ENCODE measurements at places on chromosomes 2 and 18.

DNA sequence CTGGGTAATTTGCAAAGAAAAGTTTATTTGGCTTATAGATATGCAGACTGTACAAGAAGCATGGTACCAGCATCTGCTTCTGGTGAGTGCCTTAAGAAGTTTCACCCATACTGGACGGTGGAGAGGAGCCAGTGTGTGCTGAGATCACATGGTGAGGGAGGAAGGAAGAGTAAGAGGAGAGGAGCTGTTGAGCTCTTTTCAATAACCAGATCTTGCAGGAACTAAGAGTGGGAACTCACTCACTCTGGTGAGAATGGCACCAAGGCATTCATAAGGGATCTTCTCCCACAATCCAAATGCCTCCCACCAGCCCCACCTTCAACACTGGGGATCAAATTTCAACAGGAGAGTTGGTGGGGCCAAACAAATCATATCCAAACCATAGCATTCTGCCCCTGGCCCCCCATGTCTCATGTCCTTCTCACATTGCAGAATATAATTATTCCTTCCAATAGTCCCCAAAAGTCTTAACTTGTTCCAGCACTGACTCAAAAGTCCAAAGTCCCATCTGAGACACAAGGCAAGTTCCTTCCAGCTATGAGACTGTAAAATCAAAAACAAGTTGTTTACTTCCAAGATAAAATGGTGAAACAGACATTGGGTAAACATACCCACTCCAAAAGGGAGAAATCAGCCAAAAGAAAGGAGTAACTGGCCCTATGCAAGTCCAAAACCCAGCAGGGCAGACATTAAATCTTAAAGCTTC lies 11.7 kb upstream of the TMEM37 start:
- no peak for DNase-seq

DNA sequence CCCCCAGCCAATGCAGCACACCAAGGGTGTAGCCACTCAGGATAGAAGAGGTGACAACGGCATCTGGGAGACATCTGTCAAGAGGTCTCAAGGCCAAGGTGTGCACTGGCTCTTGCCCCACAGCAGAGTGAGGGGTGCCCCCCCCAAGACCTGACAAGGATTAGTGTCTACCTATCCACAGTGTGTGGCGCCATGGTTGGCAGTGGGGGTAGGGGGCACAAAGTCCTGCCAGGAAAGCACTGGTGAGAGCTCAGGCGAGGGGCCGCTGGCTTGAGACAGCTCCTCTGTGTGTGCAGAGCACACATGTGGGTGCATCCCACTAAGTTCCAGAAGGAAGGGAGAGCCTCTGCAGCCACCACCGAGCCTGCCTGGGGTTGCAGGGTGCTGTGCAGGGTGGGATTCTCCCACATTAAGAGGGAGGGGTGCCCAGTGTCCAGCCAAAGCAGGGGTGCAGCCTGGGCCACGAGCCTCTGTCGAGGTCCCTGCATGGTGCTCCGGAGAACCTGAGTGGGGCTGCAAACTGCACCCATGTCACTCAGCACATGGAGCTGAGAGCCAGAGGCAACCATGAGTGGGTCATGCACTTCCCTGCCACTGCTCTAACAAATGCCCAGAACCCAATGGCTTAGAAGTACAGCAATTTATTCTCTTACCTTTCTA lies 311.2 kb upstream of the HDAC4 start:
- no peak for DNase-seq

DNA sequence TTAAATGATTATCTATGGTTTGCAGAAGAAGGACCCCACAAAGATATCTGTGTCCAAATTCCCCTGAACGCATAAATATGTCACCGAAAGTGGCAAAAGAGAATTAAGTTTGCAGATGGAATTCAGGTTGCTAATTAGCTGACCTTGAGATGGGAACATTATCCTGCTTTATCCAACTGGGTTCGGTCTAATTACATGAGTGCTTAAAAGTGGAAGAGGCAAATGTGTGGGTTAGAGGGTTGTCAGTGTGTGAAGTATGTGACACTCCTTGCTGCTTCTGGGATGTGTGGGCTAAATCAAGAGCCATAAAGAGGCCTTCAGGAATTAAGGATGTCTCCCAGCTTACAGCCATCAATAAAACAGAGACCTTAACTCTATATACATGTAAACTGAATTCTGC lies 53.5 kb downstream of the CDH19 start:
- DNase-seq = no peak

- no peak for DNase-seq
Measured at GRCh38 chr2:239425631-239426030, 24.8 kb upstream of the HDAC4 start.

GRCh38 chr2:161165811-161166210 lies 5.6 kb downstream of the TANK start:
- DNase-seq = no peak

GRCh38 chr18:57819119-57819518 lies 16.0 kb upstream of the ATP8B1 start:
- DNase-seq = no peak

- no peak for DNase-seq
Measured at GRCh38 chr2:16971722-16972234, 306.1 kb upstream of the CYRIA start.

DNA sequence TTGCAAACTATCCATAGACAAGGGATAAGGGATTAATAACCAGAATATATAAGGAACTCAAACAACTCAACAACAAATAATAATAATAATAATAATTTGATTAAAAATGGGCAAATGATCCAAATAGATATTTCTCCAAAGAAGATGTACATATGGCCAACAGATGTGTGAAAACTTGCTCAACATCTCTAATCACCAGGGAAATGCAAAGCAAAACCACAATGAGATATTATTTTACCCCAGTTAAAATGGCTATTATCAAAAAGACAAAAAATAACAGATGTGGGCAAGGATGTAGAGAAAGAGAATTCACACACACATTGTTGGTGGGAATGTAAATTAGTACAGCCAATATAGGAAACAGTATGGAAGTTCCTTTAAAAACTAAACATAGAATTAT lies 26.9 kb downstream of the DNAH7 start:
- DNase-seq = no peak

GRCh38 chr18:50716902-50717301 lies 102.9 kb downstream of the MRO start:
- no peak for DNase-seq

GRCh38 chr2:32427672-32428610 lies 71.1 kb downstream of the BIRC6 start:
- no peak for DNase-seq

- DNase-seq = no peak
Measured at GRCh38 chr2:235634435-235635158, 140.8 kb downstream of the AGAP1 start.

- DNase-seq = no peak
Measured at GRCh38 chr2:64704996-64705395, 51.3 kb upstream of the SERTAD2 start.

DNA sequence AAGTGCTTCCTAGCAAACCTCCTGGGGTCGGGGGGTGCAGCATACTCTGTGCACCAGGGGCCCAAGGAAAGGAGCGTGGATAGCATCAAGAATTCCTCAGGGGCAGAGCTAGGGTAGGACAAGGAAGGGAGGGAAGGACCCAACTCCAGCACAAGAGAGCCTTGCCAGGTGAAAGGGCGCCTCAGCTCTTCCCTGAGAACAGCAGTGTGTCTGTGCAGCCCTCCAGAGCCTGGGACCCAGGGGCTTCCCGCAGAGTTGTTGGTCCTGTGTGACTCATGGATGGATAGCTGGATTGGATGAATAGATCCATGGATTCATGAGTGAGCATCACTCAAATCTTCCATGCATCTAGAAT lies 175.4 kb downstream of the SMAD2 start:
- DNase-seq = no peak

DNA sequence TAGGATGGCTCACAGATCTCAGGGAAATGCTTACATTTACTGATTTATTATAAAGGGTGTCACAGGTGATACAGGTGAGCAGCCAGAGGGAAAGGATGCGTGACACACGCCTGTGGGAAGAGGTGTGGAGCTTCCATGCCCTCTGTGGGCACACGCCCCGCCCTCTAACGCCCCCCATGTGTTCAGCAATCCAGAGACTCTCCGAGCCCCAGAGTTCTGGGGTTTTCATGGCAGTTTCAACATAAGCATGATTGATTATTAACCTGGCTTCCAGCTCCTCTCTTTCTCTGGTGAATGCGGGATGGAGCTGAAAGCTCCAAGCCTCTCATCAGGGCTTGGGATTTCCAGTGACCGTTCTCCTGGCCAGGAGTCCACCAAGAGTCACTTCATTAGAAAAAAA lies 34.3 kb upstream of the ODC1 start:
- DNase-seq = no peak

DNA sequence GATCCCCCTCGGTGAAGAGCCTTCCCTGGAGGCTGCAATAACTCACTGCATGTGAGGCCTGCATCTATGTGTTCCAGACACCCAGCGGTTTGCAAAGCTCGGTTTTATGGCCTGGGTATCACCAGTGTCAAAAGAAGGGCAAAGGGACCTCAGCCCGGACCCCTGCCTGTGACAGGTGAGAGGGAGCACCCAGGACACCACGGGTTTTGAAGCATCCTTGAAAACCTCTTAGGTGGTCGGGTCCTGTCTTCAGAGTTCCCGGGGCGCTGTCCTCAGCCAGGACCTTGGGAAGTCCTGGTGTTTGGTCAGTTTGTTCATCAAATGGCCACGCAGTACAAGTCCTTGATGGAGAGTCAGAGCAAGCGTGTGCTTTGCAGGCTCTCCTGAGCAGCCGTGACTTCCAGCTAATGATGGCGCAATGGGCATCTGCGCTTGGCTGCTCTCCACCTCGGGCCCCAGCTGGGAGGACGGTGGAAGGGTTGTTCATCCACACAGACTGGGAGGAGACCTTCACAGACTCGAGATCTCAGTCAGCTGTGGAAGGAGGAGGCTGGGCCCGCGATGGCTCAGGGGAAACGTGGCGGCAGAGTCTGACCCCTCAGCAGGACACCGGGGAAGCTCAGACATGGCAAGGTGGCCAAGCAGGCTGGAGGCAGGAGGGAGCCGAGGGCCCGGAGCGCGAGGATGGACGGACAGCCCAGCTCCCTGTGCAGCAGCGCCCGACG lies 113.1 kb upstream of the GPC1 start:
- DNase-seq = no peak

DNA sequence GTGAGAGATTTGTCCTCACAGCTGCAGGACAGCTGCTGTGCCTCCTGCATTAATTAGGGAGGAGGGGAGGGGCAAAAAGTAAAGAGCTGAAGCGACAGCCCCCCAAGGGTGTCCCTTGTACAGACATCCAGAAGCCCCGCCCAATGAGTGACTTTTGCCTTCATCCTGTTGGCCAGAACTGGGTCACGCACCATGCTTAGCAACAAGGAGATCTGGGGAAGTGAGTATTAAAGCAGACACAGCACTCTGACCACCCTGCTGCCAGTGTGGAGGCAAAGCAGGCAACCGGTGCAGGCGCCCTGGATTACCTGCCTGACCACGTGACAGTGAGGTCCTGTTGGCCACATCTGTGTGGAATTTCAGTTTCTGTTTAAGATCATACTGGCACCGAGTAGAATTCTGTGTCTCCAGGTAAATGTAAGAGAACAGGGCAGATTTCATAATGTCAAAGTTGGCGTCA lies 21.5 kb upstream of the BIN1 start:
- DNase-seq = no peak

DNA sequence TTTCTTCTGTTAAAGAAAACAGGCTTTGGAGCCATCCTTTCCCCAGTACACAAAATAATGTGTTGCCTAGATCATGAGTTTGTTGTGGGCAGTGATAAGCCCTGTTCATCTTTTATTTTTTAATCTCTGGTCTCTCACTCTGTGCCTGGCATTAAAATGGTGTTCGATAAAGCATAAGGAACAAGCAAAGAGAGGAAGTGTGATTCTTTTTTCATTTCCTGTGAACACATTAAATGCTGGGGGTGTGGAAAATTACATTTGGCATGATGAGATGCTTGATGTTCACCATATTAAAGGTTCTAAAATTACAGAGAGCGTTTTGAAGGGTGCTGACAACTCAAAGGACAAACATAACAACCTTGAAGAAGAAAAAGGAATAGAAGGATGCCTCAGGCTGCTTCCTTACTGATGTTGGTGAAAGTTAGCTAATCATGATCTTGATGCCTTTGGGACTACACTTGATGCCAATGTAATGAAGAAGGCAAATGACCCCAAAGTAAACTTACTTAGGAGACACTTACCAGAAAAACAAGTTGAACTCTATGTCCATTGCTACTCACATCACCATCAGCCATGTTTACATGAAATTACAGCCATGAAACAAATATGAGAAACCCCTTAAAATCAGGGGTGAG lies 33.0 kb downstream of the TMEFF2 start:
- no peak for DNase-seq

DNA sequence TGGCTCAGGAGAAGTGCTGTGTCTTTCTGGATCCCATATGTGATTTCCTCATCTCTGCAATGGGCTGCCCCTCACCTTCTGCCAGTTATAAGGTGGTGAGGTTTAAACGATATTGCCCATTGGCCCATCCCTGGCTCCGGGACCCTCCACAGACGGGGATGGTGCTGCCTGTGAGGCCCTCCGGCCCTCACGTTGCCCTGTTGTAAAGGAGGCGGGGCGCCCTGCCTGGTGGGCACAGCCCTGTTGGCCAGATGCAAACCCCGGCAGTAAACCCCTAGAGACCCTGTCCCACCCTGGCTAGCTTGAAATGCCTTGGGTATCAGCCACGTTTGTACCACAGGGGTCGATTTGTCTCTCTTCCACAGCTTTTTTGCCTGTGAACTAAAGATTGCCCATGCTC lies 7.4 kb downstream of the ARHGEF4 start:
- no peak for DNase-seq

DNA sequence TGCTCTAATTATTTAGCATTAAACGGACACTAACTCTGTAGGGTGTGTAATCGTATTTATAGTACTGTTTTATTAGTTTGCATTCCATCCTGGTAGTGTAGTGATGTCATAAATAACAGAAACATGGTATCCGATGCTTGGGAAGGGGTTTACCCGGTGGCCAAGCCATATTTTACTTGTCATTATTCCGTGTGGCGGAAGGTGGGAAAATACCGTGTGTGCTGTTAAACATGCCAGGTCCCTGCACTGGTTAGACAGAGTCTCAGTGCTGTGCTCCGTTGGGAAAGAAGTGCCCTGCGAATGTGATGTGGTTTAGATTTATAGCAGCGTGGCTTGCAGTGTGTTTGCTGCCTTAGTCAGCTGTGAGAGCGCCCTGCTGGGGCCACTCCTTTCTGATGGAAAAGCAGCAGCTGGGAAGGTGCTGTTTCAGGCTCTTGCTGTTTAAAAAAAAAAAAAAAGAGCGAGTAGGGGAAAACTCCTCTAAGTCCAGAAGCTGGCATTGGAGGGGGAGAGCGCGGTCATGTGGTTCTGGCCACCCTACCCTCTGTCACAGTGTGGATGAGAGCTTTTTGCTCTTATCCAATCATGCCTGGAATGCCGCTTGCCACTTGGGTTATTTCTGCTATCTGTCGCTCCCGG lies 211.0 kb downstream of the NEDD4L start:
- no peak for DNase-seq

DNA sequence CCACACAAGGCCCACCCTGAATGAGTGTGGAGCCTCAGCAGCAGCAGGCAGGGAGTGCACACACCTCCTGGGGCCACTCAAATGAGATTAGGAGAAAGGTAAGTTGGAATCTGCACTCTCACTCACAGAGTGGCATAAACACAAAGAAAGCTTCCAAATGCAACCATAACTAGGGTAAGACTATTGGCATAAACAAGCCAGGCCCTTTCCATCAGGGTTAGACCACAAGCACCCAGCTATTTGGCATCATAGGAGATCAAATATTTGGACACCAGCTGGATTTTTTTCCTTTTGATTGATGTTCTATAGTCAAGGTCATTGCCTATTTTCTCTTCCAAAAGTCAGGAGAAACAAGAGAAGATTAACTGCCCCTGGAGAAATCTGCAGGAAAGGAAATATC lies 471.5 kb downstream of the TXNL1 start:
- DNase-seq = no peak
